Neural crest cell (in vitro differentiated cells): ENCODE measurements at places on chromosomes 2 and 18.

GRCh38 chr18:32958746-32959145 is 185.9 kb upstream of the KLHL14 start:
- DNase-seq = no peak

DNA sequence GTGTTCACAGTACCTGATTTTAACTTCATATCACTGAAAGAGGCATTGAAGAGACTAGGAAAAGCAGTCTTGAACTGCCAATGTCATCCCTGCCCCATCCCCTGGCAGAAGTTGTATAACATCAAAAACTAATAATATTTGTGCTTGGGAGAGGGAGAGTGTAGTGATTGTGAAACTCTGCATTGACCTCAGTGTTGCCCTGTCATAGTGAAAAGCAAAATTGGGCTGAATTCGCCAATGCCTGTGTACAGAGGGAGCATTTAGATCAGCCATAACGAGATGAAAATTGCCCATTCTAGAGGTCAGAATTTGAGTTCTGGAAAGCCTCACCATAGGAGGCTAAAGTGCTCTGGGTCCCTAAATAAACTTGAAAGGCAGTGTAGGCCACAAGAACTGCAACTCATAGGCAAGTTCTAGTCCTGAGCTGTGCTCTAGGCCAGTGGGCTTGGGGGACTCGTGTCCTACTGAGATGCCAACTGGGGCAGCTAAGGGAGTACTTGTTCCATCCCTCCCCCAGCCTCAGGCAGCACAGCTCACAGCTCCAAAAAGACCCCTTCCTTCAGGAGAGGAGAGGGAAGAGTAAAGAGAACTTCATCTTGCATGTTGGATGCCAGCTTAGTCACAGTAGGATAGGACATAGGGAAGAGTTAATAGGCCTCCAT is 855.6 kb downstream of the TSN start:
- DNase-seq = no peak

DNA sequence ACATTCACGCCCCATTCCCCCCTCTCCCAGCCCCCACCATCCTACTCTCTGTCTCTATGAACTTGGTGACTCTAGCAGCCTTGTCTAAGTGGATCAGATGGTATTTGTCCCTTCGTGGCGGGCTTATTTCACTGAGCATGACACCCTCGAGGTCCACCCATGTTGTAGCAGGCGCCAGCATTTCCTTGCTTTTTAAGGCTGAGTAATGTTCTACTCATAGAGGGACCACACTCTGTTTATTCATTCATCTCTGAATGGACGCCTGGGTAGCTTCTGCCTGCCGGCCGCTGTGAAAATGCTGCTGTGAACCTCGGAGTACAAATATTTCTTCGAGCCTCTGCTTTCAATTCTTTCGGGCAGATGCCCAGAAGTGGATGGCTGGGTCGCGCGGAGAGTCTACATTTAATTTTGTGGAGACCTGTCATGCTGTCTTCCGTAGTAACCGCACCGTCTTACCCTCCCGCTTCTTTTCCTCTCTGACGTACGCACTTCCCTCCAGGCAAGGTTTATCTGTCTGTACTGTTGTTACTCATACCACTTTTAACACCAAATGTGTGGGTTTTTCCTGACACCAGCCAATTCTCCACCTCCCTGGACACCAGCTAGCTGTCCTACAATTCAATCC is 5.6 kb downstream of the CROCC2 start:
- DNase-seq = no peak

- no peak for DNase-seq
Measured at GRCh38 chr2:44061876-44062275, 66.1 kb upstream of the LRPPRC start.

DNA sequence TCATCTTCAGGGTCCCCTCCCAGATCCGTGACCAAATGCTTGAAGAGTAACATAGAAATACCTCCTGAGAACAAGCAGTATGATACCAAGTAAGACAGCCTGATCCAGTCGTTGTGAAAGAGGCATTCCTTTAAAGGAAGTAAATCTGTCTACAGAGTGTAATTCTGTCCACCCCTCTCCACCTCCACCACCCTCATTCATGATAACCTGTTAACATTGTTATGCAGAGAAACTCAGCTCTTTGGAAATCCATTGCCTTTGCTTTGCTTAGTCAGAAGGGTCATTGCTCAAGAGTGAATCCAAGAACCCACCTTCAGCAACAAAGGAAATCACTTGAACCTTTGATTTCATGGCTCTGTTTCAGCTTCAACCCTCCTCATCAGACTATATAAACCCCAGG is 155.6 kb downstream of the CYP26B1 start:
- no peak for DNase-seq

GRCh38 chr2:187155476-187155875 is 292.6 kb downstream of the CALCRL start:
- no peak for DNase-seq

DNA sequence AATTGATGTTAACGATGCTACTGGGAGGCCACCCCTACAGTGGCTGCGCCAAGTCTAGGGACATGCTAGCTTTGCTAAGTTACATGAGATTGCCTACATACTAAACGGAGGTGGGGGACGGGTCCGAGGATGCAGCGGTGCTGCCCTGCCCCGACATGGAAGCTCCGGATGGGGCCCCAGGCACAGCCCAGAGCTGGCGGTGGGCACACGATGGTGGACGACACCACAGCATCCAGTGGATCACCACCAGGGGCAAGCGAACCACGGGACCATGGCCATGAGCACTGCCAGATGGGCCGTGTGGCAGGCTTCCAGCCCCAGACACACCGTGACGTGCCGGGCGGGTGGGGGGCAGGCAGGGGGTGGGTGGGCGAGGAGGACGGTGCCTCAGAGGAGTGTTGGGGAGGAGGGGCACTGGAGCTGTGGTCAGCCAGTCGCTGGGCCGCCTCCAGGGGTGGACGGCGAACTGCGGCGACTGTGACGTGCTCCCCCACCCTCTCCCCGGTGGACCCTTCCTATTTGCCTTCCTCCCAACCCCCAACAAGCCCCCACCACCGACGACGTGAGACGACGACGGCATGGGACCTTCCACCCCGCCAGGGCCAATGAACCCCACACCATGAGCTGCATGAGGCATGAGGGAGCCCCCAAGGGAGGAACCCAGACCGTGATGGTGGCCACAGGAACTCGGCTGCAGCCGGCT is 90.6 kb upstream of the ANKRD30BL start:
- no peak for DNase-seq

GRCh38 chr2:234949762-234950434 is 1.9 kb upstream of the SH3BP4 start:
- no peak for DNase-seq

DNA sequence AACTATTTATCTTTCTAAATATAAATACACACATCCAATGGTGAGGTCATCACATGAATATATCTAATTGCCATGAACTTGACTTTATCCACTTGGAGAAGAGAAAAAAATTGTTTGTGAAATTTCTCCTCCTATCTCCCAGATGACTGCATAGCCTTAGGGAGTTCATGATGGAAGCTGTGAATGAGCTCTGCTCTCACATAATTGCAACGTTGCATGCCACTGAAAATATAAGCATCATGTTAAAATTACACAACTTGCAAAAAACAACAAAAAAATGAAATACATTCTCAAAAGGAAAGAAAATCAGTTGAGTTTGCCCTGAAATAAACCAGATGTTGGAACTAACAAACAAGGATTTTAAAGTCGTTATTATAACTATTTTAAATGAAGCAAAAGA is 50.6 kb upstream of the OSR1 start:
- DNase-seq = no peak

- no peak for DNase-seq
Measured at GRCh38 chr2:45128580-45128997, 119.3 kb upstream of the SIX2 start.

GRCh38 chr2:1598800-1599199 is 145.5 kb downstream of the PXDN start:
- DNase-seq = no peak

GRCh38 chr2:85438201-85439024 is 19.9 kb downstream of the SH2D6 start:
- no peak for DNase-seq

DNA sequence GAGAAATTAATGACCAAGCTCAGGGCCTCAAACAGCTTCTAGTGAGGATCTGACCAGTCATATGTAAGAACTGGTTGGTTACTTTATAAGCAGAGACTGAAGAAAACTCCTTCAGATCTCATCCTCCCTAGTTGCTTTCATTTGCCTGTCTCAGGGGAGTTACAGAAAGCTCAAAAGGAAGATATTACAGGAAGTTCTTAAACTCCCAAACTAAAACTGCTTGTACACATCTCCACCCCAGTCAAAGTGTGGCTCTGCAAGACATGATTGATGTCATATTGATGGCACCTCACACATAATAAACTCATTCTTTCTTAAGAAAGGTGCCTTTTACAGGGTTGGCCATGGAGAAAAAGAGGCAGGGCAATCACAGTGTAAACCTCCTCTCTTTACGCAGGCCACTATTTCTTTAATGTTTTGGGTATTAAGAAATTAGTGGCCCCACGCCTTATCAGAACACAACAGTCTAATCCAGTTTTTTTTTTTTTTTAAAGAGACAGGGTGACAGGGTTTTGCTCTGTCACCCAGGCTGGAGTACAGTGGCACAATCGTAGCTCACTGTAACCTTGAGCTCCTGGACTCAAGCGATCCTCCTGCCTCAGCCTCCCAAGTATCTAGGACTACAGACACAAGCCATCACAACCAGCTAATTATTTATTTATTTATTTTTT is 62.6 kb upstream of the STK17B start:
- DNase-seq = no peak
